Activated CD4-positive, alpha-beta T cell treated with anti-CD3 and anti-CD28 coated beads, Interleukin-2, amount 50 U/mL, for 16 hours (primary cell): ENCODE measurements at places on chromosomes 7 and 10.

GRCh38 chr10:133162178-133162909, 2.3 kb downstream of the KNDC1 start:
- DNase-seq, result no peak

DNA sequence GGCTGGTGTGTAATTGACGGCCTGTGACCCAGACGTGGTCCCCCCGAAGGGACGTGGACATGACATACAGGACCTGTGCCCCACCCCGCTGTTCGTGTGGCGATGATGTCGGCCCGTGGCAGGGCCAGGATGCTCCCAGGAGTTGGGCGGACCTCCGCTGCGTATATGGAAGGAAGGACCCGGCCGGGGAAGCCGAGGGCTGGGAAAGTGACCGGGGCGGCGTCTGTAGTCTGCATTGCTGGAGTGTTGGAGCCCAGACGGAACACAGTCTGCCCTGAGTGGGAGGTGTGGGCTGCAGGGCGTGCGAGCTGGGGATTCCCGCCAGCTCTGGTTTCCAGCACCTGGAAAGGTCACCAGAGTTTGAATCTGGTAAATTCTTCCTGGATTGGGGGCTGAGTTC, 45.0 kb upstream of the FOXL3 start:
- no peak for DNase-seq

- no peak for DNase-seq
Observed at GRCh38 chr10:88892222-88892967, 12.3 kb downstream of the STAMBPL1 start.

DNA sequence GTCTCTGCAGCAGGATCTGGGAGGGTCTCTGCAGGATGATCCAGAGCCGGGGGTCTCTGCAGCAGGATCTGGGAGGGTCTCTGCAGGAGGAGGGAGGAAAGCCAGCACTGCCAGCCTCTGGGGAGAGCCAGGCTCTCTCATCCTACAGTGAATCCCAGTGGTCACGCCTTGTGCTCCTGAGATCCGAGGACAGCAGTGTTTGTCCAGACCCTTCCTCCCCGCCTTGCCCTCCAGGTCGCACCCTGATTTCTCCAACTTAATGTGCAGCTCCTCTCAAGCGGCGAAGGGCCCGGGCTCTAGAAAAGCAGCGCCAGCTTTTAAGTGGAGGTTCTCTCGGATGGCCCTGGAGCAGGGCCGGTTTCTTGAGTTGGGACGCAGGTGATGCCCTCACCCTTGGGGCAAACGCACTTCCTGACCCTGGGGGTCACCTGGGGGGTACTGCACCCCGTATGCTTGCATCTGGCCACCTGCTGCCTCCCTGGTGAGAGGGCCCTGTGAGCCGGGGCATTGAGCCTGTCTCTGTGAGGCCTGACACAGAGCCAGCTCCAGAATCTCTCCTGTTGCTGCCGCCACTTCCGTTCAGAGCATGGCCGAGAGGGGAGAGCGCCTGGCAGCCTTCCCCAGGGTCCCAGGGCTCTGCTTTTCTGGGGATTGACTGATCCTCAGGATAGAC, 111.6 kb downstream of the ACTR3B start:
- no peak for DNase-seq

GRCh38 chr10:60257767-60258428, 131.8 kb downstream of the ANK3 start:
- DNase-seq, result no peak
